ENCODE measurements at places on chromosomes 11 and 22. TPM values are rescaled to one million over a fixed set of nuclear protein-coding genes. Genes with fewer than 3 reads are reported as not detected.

The UPK3A gene
- total RNA-seq, result not detected

The IGSF22 gene
- under 0.01 TPM for total RNA-seq

The CELF1 gene
- total RNA-seq, result 107 TPM

The HTR3A gene
- not detected for total RNA-seq

The SVIP gene
- total RNA-seq, result 4.5 TPM

The P2RY6 gene
- 0.58 TPM for total RNA-seq

The ROBO4 gene
- 1.1 TPM for total RNA-seq

The MMP27 gene
- not detected for total RNA-seq

The HBB gene
- total RNA-seq, result not detected

The OTOG gene
- total RNA-seq, result not detected

The TSSK2 gene
- total RNA-seq, result not detected

The OR6A2 gene
- total RNA-seq, result 0.28 TPM

The MS4A6A gene
- not detected for total RNA-seq

The PRODH gene
- total RNA-seq, result not detected

The NDUFS3 gene
- 54.1 TPM for total RNA-seq

The USH1C gene
- not detected for total RNA-seq

The DTX4 gene
- 0.85 TPM for total RNA-seq

The DSCAML1 gene
- under 0.01 TPM for total RNA-seq

The TRIM48 gene
- total RNA-seq, result not detected

The OR4D5 gene
- not detected for total RNA-seq

The CALCA gene
- not detected for total RNA-seq

The EXPH5 gene
- total RNA-seq, result under 0.01 TPM

The LRRC74B gene
- not detected for total RNA-seq
